ENCODE measurements at places on chromosomes 2 and 18. TPM values are rescaled to one million over a fixed set of nuclear protein-coding genes. Genes with fewer than 3 reads are reported as not detected.

The WDR12 gene
- total RNA-seq, result 2.1 TPM

The GALR1 gene
- not detected for total RNA-seq

The TFCP2L1 gene
- 5.5 TPM for total RNA-seq

The YES1 gene
- total RNA-seq, result 30.5 TPM

The DTNA gene
- 7.3 TPM for total RNA-seq

The CNRIP1 gene
- 37.7 TPM for total RNA-seq

The FLACC1 gene
- total RNA-seq, result 0.32 TPM

The SERPINB10 gene
- total RNA-seq, result not detected

The RAB12 gene
- 35.5 TPM for total RNA-seq

The GPR35 gene
- not detected for total RNA-seq

Data from ascending aorta (tissue), 2 donors.